ENCODE measurements at places on chromosomes 6 and 20.

DNA sequence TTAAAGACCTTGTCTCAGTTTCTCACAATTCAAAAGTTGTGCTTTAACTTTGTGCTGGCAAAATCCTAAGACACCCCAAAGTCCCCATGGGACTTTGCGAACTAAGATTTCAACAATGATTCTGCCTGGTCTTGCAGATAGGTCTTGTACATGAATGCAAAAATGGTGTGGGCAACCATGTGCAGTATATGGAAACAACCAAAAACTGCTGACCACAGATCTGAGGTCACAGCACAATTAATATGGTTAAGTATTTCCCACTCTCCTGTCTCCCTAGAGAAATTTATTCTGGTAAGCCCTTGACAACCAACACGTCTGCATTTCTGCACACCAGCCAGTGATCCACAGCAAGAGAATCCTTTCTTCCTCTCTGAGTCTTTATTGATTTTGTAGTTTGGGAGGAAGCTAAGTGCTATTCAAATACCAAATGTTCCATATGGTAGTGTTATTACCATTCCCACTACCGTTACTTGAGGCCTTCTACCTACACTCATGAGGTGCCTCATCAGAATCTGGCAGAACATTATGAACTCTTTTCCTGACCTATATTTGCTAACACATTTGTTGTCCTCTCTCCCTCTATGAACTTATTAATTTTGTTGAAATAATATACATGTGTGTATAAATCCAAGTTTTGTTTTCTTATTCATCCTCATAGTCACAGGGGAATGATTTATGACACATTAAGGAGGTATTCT is 178.7 kb downstream of the ATXN1 start:
- DNase-seq, result no peak

GRCh38 chr20:35871259-35871771 is 83.0 kb downstream of the SCAND1 start:
- DNase-seq, result no peak

DNA sequence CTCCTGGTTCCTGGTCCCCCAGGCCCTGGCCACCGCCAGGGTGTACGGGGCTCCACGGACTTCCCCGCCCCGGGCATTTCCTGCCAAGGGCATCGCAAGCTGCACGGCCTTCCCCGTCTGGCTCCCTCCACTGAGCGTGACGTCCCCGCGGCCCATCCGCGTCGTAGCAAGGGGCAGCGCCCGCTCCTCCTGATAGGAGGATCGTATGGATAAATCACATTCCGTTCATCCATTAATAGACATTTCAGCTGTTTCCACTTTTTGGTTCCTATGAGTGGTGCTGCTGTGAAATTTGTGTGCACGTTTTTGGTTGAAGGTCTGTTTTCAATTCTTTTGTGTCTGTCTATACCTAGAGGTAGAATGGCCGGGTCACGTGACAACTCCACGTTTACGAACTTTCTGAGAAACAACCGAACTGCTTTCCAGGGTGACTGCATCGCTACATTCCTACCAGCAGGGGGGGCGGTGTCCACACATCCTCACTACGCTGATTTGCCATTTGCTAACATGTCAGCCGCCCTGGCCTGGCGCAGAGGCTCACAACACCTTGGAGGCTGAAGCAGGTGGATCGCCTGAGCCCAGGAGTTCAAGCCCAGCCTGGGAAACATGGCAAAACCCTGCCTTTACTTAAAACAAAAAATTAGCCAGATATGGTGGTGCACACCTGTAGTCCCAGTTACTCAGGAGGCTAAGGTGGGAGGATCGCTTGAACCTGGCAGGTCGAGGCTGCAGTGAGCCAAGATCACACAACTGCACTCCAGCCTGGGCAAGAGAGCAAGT is 37.7 kb downstream of the KCNQ2 start:
- peak; percentile 70 for DNase-seq

DNA sequence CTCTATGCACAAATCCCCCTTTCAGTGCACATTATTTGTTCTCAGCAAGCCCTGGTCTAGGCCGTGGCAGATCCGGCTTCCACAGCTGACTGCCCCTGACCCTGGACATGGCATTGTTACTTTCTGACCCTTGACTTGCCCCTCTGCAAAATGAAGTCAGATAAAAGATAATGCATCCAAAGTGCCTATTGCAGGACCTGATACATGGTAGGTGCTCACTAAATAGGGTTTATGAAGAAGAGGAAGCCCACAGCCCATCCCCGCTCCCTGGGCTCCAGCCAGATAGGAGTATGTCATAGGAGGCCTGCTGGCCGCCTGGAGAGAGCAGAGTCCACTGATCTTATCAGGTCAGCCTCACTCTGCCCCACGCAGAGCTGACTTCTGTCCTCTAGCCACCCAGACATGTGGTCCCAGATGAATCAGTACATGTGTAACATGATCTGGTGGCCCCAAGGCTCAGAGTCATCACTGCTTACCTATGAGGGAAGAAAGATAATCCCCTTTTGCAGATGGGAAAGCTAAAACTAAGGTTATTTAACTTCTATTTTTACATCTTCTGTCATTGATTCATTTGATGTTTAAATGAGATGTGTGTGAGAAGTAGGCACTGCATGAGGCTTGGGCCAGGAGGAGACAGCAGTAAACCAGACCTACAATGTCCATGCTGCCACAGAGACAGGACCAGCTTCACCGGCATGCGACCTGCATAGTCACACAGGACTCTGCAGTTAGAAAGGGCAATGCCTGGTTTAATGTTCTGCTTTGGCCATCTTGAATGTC is 20.4 kb downstream of the MAFB start:
- no peak for DNase-seq

DNA sequence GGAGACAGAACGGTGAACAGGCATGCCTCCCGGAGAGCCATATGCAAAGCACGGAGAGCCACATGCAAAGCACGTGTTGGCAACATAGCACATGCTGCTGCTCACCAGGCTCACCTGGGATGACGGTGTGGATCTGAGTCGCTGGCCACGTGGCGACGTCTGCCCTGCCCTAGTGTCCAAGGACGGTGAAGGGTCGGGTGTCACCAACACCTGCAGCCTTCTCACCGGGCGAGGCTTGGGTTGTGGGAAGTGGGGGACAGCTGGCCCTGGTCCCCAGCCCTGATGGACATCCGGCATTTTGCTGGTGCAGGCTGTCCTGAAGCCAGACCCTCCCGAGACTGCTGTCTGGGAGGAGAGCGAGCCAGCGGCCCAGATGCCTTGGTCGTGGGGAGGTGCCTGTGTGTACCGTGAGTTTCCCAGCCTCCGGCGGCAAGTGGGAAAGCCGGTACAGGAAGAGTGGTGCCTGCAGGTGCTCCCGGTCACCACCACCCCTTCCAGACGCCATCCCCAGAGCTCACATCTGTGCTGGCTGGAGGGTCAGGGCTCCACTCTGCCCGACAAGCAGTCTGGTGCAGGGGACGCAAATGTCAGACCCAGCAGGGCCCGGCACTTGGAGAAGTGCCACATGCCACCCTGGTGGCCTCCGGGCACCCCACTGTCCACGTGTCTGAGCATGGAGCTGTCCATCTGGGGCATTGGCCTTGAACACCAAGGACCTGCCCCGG is 5.9 kb upstream of the ADRM1 start:
- no peak for DNase-seq
